ENCODE measurements at places on chromosomes 13 and 19.
A peak's percentile ranks its signal among the peaks of the same experiment; 100 is the strongest.

- no peak for DNase-seq
Measured at GRCh38 chr13:30898070-30898469, 8.0 kb upstream of the MEDAG start.

GRCh38 chr19:33085570-33086128 lies 4.7 kb downstream of the GPATCH1 start:
- no peak for DNase-seq

DNA sequence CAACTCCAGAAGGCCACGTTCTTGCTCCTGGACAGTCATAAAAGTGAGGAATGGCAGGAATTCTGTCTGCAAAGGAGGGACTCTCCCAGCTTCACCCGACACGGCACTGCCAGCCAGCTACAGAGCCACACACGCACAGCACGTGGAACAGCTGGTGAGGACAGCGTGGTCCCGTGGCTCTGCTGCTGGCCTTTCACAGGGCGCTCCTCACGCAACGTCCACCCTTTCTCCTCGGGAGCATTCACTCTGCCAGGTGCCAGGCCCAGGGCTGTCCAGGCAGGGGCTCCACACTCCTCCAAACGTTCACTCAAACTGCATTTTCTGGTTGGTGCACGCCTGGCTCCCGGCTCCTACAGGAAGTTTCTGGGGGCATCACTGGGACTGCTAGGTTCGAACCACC lies 14.4 kb downstream of the GRTP1 start:
- no peak for DNase-seq

DNA sequence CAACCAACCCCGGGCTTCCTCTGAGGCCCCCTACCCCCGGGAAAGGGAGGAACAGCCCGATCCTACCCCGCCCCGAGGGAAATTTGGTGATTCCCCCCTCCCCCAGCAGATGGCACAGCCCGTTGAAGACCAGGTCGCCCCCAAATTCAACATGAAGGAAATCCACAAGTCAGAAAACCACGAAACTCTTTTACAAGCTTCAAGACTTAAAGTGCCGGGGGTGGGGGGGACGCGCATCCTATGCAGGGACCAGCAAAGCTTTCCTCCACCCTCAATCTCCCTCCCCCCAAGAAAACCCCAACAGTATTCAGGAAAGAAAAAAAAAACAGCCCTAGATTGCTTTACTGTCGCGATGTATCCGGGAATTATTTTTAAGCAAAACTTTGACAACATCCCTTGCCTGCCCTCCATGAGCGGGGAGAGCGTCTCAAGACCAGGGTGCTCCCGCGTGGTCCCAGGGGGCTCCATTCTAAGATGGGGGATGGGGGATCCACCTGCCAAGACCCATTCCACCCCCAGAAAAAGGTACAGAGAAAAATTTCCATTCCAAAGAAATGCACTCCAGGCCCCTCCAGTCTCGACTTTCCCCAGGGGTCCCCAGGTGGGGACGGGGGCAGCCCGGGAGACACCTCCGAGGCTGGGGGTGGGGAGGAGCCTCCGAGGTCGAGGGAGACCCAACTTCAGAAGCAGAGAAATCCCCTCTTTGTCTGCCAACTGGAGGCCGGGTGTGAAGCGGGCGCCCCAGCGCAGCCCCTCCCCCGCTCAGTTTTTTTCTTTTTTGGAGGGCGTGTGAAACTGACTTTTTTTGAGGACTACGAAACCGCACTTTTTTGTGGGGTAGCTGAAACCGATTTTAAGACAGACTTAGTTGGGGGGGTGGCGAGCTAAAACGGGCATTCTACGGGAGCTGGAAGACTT lies 1.5 kb downstream of the TCF3 start:
- peak; percentile 33 for DNase-seq

DNA sequence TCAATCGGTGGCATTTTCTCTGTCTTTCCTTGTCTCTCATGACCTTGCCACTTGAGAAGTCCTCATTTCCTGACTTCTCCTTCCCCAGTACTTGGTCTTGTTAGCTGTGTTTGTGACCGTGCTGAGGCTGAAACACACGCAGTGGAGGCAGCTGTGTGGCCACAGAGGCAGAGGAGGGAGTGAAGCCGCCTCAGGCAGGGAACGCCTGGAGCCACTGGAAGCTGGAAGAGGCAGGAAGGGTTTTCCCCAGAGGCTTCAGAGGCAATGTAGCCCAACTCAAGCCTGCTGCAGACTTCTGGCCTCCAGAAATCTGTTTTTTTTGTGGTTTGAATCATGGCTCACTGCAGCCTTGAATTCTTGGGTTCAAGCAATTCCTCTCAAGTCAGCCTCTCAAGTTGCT lies 29.2 kb upstream of the ARGLU1 start:
- no peak for DNase-seq

- peak; percentile 10 for DNase-seq
Measured at GRCh38 chr13:26050568-26051230, 1.1 kb downstream of the SHISA2 start.

DNA sequence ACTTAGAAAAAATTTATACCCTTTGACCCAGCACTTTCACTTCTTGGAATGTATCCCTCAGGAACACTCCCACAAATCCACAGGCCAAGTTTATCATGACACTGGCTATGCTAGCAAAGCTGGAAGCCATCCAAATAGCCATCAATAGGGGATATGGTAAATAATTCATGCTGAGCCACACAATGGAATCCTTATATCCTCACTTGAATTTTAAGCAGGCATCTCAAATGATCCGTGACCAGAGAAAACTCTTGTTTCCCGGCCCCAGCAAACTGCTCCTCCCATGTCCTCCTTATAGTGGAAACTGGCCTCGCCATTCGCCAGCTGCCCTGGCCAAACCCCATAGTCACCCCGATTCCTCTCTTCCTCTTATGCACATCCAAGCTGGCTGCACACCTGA lies 37.6 kb downstream of the GRIK5 start:
- no peak for DNase-seq

DNA sequence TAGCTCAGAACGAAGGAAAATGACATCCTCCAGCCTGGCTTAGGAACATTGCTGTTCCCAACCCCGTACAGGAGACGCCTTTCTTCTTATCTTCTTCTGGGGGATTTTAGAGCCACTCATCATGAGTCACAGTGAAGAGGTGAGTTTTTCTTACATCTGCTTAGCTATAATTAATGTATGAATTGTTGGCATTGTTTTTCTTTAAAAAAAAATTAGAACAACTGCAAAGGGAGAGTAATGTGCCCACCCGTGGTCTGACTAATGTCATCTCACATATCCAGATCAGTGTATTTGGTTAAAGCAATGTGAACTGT lies 310.6 kb upstream of the TSHZ3 start:
- DNase-seq = no peak

DNA sequence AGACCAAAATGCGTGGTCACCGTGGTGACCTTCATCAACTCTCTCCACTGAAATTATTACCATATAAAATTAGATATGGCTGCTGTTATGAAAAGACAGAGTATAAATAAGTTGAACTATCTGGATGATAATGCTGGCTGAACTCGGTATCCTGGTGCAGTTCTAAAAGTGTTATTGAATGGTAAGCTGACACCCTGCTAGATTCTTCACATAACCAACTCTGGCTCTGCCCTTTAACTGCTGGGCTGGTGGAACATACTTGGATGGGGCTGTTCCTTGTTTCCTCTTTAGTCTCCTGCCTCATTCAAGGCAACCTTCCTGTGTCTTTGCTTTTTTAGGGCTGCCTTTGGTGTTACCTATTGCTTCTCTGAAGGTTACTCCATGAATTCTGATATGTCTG lies 106.9 kb downstream of the FGF9 start:
- no peak for DNase-seq
